ENCODE measurements at places on chromosomes 12 and 14.

GRCh38 chr12:98612696-98613334 is 19.3 kb downstream of the SLC25A3 start:
- DNase-seq, result no peak

GRCh38 chr14:73759183-73759713 is 45.1 kb upstream of the PNMA1 start:
- peak; percentile 72 for DNase-seq

DNA sequence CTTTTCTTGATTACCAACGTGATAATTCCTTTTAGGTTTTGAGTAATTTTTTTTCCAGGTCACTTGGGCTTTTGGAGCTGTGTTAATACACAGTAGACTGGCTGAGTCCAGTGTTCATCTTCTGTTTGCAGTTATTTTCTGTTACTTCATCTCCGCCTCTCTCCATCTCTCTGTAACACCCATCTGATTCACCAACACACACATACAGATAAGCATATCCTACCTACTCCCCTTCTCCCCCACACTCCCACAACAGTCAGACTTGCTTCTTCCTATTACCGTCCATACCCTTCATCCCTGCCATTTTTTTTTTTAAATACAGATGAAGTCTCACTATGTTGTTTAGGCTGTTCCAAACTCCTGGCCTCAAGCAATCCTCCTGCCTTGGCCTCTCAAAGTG is 72.7 kb upstream of the MANSC4 start:
- DNase-seq, result no peak

DNA sequence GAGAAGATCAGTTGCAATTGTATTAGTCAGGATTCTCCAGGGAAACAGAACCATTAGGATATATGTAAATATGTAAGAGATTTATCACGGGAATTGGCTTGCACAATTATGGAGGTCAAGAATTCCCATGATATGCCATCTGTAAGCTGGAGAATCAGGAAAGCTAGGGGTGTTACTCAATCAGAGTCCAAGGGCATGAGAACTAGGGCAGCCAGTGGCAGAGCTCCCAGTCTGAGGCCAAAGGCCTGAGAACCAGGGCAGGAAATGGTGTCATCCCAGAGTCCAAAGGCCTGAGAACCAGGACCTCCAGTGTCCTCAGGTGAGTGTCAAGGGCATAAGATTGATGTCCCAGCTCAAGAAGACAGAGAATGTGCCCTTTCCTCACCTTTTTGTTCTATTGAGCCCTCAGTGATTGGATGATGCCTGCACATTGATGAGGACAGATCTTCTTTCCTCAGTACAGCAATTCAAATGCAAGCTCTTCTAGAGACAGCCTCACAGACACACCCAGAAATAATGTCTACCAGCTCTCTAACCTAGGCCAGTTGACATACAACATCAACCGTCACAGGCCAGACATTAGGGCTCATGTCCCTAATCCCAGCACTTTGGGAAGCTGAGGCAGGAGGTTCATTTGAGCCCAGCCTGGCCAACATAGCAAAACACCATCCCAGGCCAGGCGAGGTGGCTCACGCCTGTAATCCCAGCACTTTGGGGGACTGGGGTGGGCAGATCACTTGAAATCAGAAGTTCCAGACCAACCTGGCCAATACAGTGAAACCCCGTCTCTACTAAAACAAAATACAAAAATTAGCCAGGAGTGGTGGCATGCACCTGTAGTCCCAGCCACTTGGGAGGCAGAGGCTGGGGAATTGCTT is 34.9 kb upstream of the ZNF740 start:
- DNase-seq, result no peak

- peak; percentile 56 for DNase-seq
Measured at GRCh38 chr14:103516426-103517173, 6.0 kb downstream of the CKB start.

DNA sequence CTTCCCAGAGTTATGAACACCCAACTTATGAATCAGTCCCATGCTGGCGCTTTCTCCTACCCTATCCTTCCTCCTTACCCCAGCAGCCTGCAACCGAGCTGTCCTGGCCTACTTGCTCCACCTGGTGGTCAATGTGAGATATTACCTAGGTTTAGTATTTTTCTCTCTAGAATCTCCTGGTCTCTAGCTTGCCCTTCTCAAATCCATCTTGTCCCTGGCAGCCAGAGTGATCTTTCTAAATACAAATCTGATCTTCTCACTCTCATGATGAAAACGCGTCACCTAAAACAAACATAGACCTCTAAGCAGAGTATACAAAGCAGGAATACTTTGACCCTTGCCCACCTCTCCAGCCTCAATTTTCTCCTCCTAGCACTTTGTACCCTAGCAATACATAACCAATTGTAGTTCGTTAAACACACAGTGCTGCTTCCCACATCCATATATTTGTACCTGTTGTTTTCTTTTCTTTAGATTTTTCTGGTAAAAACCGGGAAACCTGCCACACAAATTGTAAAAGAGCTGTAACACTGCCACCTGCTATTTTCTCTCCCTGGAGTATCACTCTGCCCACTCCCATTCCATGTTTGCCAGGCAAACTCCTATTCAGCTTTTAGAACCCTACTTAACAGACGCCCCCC is 20.0 kb upstream of the TCP11L2 start:
- peak; percentile 80 for DNase-seq

DNA sequence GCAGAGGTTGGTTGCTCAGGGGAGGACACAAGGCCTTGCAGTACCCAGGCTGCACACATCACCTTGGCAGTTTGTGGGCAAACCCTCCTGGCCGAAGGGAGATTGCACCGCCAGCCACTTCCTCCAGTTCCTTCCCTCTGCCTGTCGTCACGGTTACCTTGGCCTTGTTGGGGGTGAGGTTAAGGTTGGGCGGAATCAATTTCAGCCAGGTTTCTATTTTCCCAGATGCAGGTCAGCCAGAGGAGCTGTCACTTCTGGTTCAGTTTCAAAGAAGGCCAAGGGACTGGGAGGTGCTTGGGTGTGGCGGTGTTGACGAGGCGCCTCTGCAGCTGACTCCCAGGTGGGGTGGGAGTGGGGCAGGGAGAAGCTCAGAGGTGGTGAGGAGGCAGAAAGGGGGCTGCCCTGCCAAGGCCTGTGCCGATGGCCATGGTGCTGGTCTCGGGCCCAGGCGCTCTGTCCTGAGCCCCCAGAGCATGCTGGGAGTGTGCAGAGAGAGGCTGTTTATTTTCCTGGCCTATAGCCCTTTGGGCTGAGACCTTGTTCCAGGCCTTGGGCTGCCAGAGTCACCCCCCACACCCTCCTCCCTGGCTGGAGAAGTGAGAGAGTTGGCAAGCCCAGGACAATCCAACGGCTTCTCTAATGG is 31.4 kb downstream of the JDP2 start:
- DNase-seq, result no peak

DNA sequence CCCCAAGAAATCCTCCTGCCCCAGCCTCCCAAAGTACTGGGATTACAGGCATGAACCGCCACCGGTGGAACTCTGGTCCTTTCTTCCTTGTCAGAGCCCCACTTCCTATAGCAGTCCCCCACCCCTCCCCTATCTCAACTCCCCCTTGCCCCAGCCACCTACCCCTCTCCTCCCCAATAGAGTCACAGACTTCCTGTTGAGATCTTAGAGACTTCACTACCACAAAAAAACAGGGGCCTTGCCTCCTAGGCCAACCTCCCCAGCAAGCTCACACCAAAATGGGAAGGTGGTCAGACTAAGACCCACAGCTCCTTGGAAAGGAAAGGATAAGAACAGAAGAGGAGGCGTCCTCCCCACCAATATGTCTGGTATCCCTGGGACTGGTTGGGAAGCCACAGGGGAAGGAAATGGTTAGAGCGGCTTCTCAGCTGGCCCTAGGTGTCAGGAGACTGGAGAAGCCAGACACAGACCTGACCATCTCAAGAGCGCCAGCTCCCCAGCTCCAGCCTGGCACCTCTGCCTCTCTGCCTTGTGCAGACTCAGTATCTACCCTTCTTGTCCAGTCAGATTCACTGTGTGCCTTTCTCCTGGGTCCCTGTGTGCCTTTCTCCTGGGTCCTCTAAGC is 8.5 kb downstream of the ITGB7 start:
- DNase-seq, result no peak

All from islet precursor cell (in vitro differentiated cells).